ENCODE measurements at places on chromosomes 2 and 18.

- peaks cover 8% of the 10 kb centered on the region for H3K4me1 ChIP-seq
- peaks cover 3% of the 10 kb centered on the region for H3K36me3 ChIP-seq
- no peaks in the 10 kb centered on the region for H3K27me3 ChIP-seq
- H3K4me3 ChIP-seq, result no peak overlapping the region
- H3K27ac ChIP-seq, result no peak overlapping the region
Observed at GRCh38 chr2:3571284-3571683, 3.8 kb upstream of the RPS7 start.

- no peak overlapping the region for H3K4me3 ChIP-seq
- H3K4me1 ChIP-seq, result peaks cover 3% of the 10 kb centered on the region
- H3K27ac ChIP-seq, result no peak overlapping the region
- peaks cover 86% of the 10 kb centered on the region for H3K36me3 ChIP-seq
- no peaks in the 10 kb centered on the region for H3K27me3 ChIP-seq
Observed at GRCh38 chr2:86029873-86030272, 75.8 kb downstream of the POLR1A start.

- no peak for DNase-seq
- H3K36me3 ChIP-seq, result no peaks in the 10 kb centered on the region
- no peaks in the 10 kb centered on the region for H3K4me1 ChIP-seq
- H3K4me3 ChIP-seq, result no peak overlapping the region
Observed at GRCh38 chr18:75139226-75139911, 69.6 kb downstream of the PTGR3 start.

DNA sequence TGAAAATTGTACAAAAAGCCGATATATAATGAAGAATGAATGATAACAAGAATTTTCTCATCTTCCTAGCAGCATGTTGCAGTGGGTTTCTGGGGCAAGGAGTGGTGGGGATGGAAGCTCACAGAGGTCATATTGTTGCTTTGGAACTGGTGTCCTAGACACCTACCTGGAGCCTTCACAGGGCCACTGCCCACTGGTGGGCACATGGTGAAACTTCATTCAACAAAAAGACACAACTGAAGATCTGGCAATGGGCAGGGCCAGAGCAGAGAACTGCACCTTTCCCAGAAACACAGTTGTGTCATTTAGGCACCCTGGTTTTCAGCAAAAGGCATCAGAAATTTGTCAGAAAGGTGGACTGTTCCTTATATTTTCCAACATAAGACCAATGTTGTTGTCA, 115.3 kb downstream of the FHOD3 start:
- H3K4me1 ChIP-seq, result peaks cover 4% of the 10 kb centered on the region
- no peak overlapping the region for H3K27ac ChIP-seq
- DNase-seq, result no peak
- no peaks in the 10 kb centered on the region for H3K27me3 ChIP-seq

Data from mesenchymal stem cell (in vitro differentiated cells and primary cell).